Activated effector memory CD4-positive, alpha-beta T cell treated with anti-CD3 and anti-CD28 coated beads, Interleukin-2, amount 50 U/mL, for 16 hours (primary cell): ENCODE measurements at places on chromosomes 3 and 15.

GRCh38 chr3:172600644-172601065, 77.4 kb upstream of the TNFSF10 start:
- no peak for DNase-seq

DNA sequence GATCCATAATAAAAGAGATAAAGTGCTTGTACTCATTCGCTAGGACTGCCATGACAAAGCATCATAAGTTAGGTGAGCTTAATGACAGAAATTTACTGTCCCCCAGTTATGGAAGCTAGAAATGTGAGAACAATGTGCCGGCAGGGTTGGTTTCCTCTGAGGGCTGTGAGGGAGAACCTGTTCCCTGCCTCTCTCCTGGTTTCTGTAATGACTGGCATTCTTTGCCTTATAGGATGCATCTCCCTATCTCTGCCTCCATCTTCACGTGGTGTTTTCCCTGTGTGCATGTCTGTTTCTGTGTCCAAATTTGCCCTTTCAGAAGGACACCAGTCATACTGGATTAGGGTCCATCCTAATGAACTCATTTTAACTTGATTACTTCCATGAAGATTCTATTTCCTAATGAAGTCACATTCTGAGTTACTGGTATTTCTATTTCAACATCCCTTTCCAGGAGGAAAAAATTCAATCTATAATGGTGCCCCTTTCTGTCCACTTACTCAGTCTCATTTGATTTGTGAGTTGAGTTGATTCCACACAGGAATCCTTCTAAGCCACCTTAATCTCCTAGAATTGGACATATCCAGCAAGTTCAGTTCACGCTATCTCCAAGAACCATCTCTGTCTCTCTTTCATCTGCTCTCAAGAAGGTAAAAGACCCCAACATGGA, 71.2 kb upstream of the LIPC start:
- no peak for DNase-seq

DNA sequence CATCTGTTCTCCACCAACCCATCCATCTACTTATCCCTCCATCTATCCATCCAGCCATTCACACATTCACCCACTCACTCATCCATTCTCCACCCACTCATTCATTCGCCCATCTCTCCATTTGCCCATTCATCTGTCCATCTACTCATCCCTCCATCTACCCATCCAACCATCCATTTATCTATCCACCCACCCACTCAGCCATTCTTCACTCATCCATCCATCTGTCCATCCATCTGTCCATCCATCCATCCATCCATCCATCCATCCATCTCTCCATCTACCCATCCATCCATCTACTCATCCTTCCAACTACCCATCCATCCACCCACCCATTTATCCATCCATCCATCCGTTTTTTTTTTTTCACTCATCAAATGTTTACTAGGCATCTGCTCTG, 13.9 kb downstream of the FAM3D start:
- no peak for DNase-seq

DNA sequence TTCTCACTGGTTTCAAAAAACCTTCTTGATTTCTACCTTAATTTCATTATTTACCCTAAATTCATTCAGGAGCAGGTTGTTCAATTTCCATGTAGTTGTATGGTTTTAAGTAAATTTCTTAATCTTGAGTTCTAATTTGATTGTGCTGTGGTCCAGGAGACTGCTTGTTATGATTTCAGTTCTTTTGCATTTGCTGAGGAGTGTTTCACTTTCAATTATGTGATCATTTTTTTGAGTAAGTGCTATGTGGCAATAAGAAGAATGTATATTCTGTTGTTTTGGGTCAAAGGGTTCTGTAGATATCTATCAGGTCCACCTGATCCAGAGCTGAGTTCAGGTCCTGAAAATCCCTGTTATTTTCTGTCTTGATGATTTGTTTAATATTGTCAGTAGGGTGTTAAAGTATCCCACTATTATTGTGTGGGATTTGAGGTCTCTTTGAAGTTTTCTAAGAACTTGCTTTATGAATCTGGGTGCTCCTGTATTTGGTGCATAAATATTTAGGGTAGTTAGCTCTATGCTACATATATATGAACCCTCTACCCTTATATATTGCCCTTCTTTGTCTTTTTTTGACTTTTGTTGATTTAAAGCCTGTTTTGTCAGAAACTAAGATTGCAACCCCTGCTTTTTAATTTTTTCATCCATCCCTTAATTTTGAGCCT, 158.4 kb upstream of the TPRG1 start:
- no peak for DNase-seq

DNA sequence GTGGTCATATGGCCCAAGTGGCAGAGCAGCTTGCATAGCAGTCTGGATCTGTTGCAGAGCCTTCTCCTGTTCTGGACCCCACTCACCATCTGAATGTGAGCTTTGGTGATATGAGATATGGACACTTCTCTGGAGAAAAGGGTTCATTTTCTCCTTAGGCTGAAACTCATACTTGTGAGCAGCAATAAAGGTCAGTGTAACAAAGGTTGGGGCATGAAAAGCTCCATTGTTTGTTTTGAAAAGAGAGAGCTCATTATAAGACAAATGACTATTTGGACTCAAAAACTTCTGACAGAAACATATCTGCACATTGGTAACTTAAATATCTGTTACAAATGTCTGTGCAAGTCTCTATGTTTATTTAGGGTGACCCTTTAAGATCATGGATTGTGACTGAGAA, 517.3 kb downstream of the MFSD1 start:
- DNase-seq, result no peak

DNA sequence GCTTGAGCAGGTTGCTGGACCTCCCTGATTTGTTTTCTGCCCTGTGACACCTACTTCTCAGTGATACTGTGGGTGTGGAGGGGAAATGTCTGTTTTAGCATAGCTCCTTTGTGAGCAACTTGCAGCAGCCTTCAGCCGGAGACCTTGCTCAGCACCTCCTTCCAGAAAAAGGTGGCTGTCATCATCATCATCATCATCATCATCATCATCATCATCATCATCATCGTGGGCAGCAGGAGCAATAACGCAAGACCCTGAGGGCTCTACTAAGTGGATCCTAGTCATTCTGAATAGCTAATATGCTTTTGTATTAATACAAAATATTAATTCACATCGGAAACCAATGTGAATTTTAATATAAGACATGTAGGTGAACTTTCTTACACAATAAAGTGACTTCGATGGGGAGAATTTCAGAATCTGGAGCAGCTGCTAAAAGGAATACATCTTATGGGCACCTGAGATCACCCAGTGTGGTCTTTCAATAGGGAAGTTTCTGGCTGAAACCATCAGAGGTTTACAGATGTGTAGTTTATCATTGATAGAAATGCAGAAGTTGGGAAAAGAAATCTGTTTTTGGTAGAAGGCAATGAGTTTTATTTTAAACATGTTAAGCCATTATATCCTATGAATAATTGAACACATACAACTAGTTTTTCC, 8.6 kb downstream of the GABRR3 start:
- DNase-seq, result no peak

GRCh38 chr3:128270559-128271492, 117.5 kb downstream of the EEFSEC start:
- peak; percentile 38 for DNase-seq

DNA sequence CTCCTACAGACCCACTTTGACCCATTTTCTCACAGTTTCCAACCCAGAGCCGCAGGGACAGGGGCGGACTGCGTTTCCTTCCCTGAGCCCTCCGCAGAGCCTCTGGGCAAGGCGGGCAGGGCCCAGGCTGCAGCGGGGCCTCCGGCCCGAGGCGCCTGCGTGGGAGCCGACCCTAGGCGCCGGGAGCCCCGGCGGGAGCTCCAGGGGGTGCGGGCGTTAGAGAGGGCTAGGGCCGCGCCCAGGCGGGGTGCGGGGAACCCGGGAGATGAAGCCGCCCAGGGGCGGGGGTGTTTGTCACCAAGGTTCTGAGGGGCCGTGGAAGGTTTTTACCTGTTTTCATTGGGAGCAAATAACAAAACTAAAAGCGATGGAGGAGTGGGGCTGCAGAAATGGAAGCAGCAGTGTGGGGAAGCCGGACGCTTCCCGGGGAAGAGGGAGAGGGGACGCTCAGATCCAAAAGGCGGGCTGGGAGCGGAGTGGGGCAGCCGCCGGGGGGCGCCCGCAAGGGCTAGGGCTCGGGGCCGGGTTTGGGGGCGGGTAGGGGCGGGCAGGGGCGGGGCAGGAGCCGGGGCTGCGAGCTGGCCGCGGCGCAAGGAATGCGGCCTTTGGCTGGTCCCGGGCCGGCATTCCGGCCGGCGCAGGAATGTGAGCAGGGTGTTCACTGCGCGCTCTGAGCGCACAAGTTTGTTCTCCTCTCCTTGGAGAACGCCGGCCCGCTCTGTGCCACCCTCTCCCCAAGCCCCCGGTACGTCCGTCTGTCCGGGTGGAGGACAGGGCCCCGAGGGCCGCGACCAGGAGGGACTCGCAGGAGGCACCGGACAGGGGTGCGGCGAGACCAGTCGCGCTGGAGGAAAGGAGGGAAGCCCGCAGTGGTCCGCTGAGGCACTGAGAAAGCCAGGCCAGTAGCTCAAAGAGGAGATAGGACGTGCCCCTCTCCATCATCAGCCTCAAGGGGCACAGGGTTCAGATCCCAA, 61.1 kb downstream of the AMOTL2 start:
- no peak for DNase-seq

DNA sequence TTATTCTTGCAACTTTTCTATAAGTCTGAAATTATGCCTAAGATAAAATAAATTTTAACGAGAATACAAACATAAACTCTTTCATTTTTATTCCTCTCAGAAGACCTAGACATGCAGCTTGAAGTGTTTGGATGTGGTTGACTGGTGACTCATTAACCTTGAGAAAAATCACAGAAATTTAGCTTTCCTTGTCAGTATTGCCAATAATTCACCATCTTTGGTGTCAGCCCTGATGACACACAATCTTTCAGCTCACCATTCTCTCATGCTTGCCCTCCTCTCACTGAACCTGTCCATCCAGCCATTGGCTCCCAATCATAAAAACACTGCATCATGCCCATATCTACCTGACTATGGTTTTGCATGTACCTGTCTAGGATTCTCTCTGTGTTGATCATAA, 22.6 kb upstream of the TNFAIP8L3 start:
- DNase-seq, result no peak

DNA sequence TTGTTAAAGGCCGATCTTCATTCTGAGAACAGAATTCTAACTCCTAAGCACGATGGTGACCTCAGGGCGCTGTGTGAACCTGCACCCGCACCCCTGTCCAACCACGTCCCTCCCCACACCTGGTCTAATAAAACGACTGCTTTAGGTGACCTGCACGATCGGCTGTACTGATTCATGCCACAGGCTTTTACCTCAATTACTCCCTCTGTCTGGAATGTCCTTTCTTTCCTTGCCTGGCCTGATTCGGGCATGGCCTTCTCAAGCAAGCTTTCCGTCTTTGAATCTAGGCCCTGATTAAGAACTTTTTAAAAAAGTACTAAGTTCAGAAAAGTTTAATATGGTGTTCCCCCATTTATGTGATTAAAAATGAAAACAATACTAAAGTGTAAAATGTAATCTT, 842 bp upstream of the U2SURP start:
- DNase-seq, result no peak

DNA sequence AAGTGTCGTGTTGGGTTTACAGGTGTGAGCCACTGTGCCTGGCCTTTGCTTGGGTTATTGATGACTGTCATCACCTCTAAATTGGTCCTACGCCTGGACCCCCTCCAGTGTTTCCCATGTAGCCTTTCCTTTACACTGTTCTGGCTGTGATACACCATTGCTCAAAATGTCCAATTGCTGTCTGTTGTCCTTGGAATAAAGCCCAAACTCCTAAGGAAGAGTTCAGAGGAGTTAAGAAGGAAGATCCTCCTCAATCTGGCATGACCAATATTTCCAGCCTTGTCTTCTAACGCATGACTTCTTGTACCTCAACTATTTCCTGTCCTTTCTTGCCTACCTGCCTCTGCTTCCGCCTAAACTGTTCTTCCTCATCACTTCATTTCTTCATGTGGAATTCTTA, 113.1 kb downstream of the POLR2M start:
- DNase-seq, result no peak

- no peak for DNase-seq
Observed at GRCh38 chr3:4722103-4722502, 229.0 kb downstream of the ITPR1 start.

- DNase-seq, result no peak
Observed at GRCh38 chr3:36743826-36744225, 20.5 kb downstream of the DCLK3 start.

GRCh38 chr15:43251185-43251870, 15.4 kb downstream of the TGM5 start:
- no peak for DNase-seq

GRCh38 chr15:25498835-25499234, 60.0 kb upstream of the UBE3A start:
- no peak for DNase-seq

- no peak for DNase-seq
Observed at GRCh38 chr15:44861917-44862316, 94.6 kb upstream of the TERB2 start.

- DNase-seq, result no peak
Observed at GRCh38 chr3:123682781-123683504, 98.1 kb upstream of the HACD2 start.

DNA sequence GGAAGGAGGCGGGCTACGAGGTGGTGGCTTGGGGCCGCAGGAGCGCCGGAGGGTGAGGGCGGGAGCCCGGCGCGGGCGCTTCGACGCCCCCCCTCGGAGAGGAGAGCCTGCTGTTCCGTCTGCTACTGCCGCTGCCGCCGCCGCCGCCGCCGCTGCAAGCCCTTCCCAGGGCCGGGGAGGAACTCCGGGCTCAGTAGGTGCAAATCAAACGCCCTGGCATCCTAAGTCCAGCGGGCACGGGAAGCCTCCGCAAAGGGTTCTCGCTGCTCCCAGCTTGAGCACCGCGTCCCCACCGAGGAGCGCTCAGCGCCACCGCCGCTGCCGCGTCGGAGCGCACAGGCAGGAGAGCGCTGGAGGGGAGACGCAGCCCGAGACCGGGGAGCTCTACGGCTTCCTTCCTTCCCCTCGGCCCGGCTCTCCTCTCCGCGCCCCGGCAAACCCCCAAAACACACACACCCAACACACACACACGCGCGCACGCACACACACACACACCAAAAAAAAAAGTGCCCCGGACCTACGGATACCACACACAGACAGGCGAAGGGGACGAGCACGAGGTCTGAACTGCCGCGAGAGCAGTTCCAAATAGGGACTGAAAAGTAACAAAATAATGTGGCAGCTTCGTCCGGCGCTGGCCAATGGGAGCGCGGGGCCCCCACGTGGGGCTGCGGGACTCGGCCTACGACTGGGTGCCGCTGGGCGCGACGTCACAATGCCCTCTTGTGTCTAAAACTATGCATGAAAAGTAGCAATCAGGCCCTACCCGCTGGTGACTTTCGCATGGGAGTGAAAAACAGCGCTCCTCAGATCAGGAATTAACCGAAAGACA, at the start of gene TLE3:
TLE3 (minus strand) TSS at position 597 of the 832 bp plus-strand sequence. CDS start 1,119 bp downstream, outside the sequence.
- peak; percentile 99 for DNase-seq

GRCh38 chr3:1381647-1382036, 288.8 kb downstream of the CNTN6 start:
- no peak for DNase-seq

- no peak for DNase-seq
Observed at GRCh38 chr3:142374687-142375086, 73.2 kb downstream of the XRN1 start.

- DNase-seq, result no peak
Observed at GRCh38 chr15:58864602-58865424, 68.7 kb downstream of the SLTM start.

DNA sequence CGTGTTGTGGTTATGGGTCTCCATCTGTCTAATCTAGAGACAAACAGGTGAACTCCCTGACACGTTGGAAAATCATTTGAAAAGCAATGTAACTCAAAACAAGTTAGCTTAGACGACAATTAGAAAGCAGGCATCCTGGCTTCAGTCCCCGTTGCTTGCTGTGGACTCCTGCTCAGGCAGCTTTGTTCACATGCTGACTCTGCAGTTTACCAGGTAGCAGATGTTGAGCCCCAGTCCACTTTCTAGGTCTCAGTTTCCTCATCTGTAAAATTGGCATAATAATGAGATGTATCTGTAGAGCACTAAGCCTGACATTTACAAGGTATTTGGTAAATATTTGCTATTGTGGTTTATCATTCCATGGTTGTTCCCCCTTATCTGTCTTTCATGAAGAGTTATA, 327.2 kb upstream of the CHRM5 start:
- no peak for DNase-seq
